A549 treated with GW870086 at 1 μM for 4 hours (cell line): ENCODE measurements at places on chromosomes 3 and 15. TPM values are rescaled to one million over a fixed set of nuclear protein-coding genes. Genes with fewer than 3 reads are reported as not detected.

The CERS3 gene
- not detected in 5 replicates for total RNA-seq

The CFAP91 gene
- total RNA-seq = 0.11 to 0.43 TPM (median 0.31 TPM) in 4 of 5 replicates, not detected in the other

The SST gene
- total RNA-seq = not detected in 5 replicates

The STXBP5L gene
- not detected in 5 replicates for total RNA-seq

The SNX33 gene
- 10.3 to 15.7 TPM (median 14.2 TPM) in 5 replicates for total RNA-seq

The CCDC13 gene
- 0.41 to 0.61 TPM (median 0.46 TPM) in 5 replicates for total RNA-seq
